EL (cell line): ENCODE measurements at places on chromosomes 7 and 10.

- no peak for DNase-seq
Observed at GRCh38 chr7:36216063-36216684, 63.1 kb downstream of the EEPD1 start.

GRCh38 chr7:100887516-100888290, 1.8 kb downstream of the UFSP1 start:
- no peak for DNase-seq

GRCh38 chr7:68133045-68133444, 1136.4 kb downstream of the TYW1 start:
- DNase-seq: no peak

DNA sequence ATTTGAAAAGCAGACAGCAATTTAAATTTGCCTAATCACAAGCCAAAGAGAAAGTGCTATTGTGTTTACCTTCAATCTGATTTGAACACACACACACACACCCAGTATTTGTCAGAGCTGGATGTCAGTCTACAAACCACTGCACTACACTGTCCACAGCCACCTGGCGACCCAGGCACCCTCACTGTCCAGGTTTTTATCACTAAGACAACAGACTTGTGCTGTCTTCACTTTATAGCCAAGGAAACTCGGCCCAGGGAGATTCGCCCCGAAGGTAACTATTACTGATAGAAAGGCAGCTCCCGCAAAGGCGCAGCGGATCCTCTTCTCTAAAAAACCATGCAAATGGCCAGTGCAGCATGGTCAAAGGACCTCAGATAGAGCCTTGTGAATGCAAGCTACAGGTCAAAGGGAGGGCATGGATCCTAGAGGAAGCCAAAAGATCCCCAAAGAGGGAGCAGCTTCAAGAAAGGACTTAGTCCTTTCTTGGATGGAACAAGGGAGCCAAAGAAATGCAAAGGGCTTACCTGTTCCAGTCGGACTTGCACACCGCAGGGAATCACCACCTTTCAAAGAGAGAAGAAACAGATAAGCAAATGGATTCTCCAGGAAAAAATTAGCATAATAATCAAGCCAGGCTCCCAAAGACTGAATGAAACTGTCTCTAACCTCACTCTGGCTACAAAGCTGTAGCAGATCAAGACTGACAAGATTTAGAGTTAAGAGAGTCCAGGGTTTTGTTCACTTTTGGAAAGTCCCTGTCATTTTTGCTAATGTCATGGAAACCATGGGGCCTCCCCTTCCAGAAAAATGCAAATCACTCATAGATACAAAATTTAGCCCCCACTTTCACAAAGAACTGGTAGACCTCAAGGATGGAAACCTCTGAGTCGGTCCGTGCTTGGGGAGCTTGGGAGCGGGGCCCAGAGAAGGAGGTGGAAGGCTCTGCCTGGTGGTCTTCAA, 101.1 kb downstream of the TNS3 start:
- DNase-seq: no peak

DNA sequence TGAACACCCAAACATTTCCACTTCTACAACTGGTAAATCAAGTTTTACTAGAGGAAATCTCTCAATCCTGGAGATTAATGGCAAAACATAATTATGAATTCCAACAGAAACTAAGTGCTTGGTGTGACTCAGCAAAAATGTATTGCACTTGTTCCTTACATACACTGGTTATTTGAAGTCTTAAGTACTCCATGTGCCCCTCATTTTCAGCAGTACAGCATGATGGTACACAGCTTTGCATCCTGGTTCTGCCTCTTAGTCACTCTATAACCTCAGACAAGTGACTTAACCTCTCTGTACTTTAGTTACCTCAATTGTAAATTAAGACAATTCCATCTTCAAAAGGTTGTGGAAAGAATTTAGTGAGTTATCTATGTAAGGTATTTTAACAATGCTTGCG, 12.9 kb downstream of the SLC16A12 start:
- no peak for DNase-seq
